ENCODE measurements at places on chromosomes 1 and 21. TPM values are rescaled to one million over a fixed set of nuclear protein-coding genes. Genes with fewer than 3 reads are reported as not detected.

DNA sequence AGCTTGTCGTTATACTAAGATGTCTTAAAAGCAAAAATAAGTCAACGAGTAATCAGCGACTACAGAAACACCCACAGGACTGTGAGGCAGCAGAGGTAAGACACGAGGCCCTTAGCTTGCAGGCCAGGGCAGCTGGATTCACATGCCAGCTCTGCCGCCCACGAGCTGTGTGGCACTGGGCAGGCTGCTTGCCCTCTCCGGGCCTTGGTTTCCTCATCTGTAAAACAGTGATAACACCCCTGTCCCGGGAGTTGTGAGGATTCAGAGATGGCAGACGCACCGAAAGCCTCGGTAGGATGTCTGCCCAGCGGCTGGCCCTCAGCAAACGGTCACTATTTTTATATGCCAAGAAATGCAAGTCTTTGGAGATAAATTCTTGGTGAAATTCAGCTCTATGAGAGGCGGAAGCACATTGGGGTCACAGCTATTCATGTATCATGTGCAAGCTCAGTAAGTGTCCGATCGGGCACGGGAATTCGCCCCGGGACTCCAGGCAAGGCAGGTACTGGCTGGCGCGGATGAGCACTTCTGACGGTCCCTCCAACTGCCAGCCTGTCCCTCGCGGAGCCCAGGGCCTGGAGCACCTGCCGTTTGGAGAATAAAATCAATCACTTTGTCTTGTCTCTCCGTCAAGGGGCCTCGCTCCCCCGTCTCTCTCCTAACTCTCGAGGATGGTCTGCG is 1.1 kb downstream of the C2CD2 start:
- no peak for DNase-seq

DNA sequence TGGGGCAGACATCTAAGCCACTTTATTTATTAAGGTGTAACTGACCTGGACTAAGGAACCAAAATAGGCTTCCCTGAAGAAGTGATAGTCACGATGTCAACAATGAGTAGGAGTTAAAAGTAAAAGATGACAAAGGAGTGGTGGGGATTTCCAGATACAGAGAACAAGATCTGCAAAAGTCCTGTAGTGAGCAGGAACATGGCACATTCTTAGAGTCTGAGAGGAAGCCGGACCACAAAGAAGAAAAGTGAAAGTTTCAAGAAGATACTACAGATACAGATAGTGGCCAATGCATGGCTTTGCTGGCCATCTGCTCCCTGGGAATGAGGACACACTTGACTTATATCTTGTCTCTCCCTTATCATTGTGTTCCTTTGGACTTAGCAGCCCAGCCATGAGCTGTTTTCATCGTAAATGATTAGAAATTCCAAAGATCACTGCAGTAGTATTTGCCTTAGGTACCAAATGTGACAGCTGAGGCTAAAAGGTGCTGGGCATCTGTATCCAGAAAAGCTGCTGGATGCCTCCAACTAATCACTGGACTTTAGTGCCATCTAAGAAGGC is 302.4 kb upstream of the NR5A2 start:
- no peak for DNase-seq

DNA sequence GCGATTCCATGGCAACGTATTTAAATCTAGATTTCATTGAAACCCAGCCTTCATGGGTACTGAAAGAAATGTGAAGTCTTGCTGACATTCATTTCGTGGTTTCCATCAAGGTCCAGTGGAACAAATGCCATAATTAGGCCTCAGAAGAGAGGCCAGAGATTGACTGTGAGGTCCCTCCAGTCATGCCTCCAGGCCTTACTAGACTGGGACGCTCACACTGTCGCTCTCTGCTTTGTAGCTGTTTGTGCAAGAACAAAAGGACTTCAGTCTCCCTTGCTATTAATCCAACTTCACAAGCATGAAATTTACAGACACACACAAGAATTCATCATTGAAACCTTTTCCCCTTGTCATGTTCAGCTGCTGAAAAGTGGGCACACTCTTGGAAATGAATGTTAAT is 180.4 kb upstream of the FOXD3 start:
- DNase-seq = no peak

GRCh38 chr21:31360717-31361116 is 16.7 kb upstream of the TIAM1 start:
- no peak for DNase-seq

DNA sequence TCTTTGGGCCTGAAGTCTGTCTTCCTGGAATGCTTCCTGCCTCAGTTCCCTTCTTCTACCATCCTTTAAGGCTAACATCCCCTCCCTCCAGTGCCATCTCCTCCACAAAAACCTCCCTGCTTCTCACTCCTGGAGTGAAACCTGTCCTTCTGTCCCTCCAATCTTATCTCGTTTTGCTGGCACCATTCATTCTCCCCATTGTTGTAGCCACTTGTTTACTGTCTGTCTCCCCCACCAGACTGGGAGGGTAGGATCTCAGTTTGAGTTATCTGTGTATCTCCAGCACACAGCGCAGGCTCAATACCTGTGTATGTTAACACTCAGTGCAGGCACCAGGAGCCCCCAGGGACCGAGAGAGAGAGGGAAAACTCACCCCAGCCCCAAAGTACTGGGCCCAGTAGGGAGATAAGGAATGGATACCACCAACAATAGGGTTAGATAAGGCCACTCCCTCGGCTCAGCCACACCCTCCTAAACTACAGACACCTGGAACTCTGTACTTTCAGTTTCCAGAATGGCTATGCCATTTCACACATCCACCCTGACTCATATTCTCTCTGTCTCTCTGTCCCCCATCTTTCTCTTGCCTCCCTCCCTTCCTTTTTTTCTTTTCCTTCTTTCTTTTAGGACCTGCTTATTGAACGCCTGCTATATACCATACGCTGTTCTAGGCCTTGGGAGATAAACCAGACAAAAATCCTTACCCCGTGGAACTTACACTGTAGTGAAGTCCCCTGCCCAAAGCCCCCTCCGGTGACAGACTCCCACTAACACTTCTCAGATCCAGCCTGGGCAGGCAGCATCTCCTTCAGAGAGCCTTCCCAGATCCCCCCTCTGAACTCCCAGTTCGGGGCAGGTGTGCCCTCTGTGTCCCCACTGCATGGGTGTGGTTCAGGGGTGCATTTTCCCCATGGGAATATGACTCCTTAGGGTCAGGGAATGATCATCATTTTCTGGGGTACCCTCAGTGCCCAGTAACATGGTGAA is 3.3 kb upstream of the SSBP3 start:
- peak; percentile 22 for DNase-seq

- DNase-seq = no peak
Measured at GRCh38 chr21:24339406-24339805, 1267.9 kb downstream of the MRPL39 start.

GRCh38 chr1:166814611-166815010 is 24.7 kb upstream of the POGK start:
- peak; percentile 5 for DNase-seq

DNA sequence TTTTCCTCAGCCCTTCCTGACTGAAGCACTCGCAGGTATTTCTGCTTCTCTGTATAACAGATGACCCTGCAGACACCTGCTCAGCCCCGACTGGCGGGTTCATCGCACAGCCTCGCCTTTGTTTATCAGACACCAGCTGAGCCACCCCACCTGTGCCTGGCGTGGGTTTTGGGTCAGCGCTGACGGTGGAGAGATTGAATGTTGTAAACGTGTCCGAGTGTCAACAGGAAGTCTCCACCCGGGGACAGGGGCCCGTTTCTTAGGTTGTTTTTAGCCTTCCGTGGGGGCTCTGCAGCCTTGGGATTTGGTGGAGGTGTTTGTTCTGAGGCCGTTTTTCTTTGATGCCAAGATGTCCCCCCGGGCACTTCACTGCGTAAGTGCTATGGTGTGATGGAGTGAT is 60.1 kb downstream of the COL18A1 start:
- DNase-seq = no peak

- no peak for DNase-seq
Measured at GRCh38 chr1:8809342-8809736, 8.1 kb downstream of the RERE start.

GRCh38 chr1:241172486-241172885 is 184.5 kb downstream of the RGS7 start:
- DNase-seq = no peak

DNA sequence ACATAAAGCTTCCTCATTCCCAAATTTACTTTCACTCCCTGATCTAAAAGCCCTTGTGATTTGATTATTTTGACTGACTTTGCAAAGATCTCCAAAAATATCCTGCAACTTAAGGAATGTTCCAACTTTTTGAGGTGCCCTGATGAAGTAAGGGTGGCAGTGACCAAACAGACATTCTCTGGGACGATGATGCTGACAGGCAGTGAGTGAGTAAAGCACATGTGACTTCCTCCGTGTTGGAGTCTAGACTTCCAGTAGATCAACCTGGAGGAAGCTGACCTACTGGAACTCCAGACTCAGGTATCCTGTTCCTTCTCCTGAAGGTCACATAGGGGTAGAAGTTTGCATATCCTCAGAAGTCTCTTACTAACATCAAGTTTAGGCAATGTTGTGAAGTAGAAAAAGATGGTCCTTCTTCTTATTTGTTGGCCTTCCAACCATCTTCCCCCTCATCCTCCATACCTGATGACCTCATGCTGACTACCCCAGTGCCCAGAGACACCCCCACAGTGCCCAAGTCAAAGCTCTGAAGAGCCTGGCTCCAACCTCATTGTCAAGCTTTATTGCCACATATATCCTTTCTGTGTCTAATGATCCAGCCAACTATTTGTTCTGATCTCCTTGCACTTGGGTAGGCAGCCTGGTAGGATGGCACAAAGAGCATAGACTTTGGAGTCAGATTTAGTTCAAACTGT is 16.0 kb downstream of the TNFSF4 start:
- DNase-seq = peak; percentile 68

- DNase-seq = no peak
Measured at GRCh38 chr1:99177465-99177864, 86.8 kb upstream of the PLPPR4 start.

- DNase-seq = no peak
Measured at GRCh38 chr1:157497987-157498735, 54.2 kb downstream of the FCRL5 start.

GRCh38 chr1:108070662-108071061 is 105.7 kb upstream of the VAV3 start:
- no peak for DNase-seq

DNA sequence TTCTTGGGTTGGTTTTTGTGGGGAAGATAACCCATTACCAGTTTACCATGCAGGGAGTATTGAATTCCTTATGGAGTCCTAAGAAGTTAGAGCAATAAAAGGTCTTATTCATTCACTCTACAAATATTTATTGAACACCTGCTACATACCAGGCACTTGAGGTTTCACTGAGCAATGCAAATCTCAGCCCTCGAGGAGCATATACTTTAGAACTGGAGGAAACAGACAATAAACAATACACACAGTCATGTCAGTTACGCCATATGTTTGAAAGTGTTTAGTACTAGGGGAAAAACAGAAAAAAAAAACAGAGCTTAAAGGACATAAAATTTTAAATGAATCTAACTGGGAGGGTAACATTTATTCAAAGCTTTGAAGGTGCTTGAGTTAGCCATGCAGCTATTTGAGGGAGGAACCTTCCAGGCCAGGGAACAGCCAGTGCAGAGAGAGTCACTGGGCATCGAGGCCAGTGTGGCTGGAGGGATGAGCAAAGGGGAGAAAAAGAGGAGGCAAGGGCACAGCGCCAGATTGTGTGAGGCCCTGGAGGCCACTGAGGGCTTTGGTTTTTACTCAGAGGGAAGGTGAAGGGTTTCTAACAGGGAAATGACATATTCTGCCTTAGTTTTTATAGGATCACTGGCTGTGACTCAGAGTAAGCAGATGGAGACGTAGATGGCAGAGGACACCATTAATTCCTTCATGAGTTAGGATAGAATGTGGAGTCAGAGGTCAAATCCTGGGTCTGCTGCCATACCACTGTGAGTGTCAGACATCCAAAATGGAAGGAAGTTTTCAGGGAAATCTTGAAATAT is 32.7 kb downstream of the C1orf21 start:
- DNase-seq = no peak

DNA sequence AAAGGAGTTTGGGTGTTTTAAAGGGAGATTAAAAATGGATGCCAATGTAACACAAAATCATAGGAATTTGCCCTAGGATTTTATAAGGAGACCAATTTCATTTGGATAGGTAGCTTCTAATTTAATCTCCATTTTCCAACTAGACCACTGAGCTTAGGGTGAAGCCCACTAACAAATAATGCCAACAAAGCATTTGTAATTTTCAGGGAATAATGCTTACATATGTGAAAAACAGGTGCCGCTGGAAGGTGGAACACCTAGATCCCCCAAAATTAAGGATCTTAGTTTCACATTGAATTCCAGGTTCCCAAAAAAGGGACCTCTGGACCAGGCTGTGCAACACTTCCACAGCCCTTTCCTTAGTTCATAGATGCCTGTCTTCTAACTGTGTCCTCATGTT is 66.2 kb upstream of the B3GALT5 start:
- no peak for DNase-seq

DNA sequence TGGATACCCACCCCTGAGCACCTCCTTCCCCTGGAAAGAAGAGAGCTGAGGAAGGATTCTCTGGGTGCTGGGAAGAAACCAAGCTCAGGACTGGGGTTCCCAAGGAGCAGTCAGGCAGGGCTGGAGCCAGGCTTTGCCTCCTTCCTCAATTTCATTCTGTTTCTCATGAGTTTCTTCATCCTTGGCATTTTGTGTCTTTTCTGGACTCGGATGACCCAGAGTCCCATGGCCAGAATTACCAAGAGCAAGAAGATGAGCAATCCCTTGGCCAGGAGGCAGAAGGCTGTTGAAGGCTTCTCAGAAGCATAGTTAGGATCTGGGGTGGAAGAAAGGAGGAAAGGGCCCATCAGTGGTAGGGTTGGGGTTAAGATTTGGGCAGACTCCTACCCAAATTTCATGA is 2.5 kb downstream of the SLAMF9 start:
- no peak for DNase-seq

- no peak for DNase-seq
Measured at GRCh38 chr1:236706183-236706582, 19.9 kb downstream of the ACTN2 start.

DNA sequence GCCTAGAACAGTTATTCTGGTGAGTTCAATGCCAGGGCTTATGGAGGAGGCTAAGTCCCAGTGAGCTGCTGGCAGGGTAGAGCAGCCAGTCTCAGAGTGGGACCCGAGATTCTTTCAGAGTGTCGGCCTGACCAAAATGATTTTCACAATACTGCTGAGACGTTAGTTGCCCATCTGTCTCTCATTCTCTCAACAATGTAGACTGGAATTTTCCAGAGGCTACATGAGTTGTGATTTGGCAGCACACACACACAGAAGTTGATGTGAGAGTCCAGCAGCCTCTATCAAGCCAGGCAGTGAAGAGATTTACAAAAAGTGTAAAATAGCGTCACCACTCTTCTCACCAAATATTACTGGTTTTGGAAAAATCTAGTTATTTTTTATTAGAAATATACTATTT is 21.7 kb downstream of the CACNA1S start:
- no peak for DNase-seq

GRCh38 chr1:108140936-108141335 is 59.2 kb downstream of the SLC25A24 start:
- no peak for DNase-seq

GRCh38 chr1:185054365-185055060 is 9.2 kb downstream of the RNF2 start:
- DNase-seq = no peak

- no peak for DNase-seq
Measured at GRCh38 chr21:45622416-45623097, 21.0 kb upstream of the PCBP3 start.

GRCh38 chr1:192658255-192658654 is 22.3 kb downstream of the RGS13 start:
- no peak for DNase-seq

The CDA gene
- total RNA-seq = 0.96 TPM

The KTI12 gene
- 6.8 TPM for total RNA-seq

The ZNF683 gene
- total RNA-seq = not detected

The ZBED6 gene
- 11.9 TPM for total RNA-seq

The NKAIN1 gene
- total RNA-seq = 3.3 TPM

The BRDT gene
- not detected for total RNA-seq

The LENEP gene
- not detected for total RNA-seq

The ZBTB8A gene
- 3.6 TPM for total RNA-seq

The HSD3B2 gene
- not detected for total RNA-seq
